Stimulated activated CD4-positive, alpha-beta T cell treated with anti-CD3 and anti-CD28 coated beads, Interleukin-1b, Interleukin-23, amount 100 ng/mL, for 4 hours (primary cell): ENCODE measurements at places on chromosomes 11 and 22.

- no peak for DNase-seq
Observed at GRCh38 chr11:10725114-10725906, 25.7 kb upstream of the CTR9 start.

- no peak for DNase-seq
Observed at GRCh38 chr11:62458212-62459002, 39.6 kb downstream of the SCGB1A1 start.

DNA sequence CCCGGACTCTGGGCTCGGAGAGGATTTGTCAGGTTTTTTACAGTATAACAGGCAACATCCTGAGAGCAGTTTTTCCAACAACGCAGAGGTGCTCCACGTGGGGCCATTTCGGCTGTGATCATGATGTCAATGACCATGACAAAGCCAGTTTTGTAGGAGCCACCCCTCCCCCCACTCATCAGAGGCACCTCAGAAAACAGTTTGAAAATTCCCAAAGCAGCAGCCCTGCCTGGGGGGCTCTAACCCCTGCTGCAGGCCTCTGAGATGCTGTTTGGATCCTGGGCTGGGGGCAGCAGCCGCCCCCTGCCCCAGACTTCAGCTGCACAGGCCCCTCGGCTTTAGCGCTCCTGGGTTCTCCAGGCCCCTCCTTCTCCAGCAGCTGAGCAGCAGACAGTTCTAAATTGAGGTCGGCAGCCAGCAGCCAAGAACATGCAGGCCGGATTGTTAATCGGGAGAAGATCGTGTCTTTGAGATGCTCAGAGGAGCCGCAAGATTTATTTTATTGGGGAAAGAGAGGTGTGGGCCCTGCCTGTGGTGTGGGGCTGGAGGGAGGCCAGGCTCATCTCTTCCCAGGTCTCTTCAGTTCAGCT is 19.4 kb downstream of the NFAM1 start:
- DNase-seq: no peak

DNA sequence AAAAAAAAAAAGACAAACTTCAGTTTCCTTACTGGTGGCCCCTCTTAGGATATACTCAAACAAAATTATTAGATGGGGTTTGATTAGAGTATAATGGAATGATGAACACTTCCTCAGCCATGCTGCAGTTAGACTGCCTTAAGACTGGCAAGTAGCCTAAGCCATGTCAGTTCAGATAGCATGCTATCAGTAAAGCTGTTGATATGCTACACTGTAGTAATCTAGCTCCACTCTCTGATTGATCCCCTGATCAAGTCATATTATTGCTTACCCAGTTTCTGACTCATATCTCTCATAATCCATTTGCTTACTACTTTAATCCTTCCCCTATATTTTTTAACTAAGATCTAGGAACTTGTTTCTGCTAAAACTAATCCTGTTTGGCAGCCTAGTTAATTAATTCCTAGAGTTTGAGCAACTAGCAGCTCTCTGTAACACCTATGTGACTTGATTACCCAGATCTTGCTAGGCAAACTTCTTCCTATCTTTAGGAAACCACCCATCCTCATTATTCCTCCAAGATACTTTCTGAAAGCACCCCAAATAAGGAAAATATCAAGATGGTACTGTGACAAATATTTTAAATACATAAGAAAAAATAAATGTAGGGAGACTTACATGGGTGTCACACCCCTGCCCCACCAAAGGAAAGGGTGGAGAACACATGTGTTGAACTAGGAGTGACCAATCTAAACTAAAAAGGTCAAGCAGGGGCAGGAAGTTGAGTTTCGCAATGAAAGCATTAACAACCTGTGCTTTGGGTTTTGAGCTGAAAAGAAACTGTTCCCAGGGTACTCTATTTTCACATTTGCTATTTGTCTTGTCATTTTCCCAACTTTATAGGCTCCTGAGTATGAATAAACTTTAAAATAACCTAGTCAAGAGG is 43.2 kb downstream of the PIK3C2A start:
- DNase-seq: no peak

DNA sequence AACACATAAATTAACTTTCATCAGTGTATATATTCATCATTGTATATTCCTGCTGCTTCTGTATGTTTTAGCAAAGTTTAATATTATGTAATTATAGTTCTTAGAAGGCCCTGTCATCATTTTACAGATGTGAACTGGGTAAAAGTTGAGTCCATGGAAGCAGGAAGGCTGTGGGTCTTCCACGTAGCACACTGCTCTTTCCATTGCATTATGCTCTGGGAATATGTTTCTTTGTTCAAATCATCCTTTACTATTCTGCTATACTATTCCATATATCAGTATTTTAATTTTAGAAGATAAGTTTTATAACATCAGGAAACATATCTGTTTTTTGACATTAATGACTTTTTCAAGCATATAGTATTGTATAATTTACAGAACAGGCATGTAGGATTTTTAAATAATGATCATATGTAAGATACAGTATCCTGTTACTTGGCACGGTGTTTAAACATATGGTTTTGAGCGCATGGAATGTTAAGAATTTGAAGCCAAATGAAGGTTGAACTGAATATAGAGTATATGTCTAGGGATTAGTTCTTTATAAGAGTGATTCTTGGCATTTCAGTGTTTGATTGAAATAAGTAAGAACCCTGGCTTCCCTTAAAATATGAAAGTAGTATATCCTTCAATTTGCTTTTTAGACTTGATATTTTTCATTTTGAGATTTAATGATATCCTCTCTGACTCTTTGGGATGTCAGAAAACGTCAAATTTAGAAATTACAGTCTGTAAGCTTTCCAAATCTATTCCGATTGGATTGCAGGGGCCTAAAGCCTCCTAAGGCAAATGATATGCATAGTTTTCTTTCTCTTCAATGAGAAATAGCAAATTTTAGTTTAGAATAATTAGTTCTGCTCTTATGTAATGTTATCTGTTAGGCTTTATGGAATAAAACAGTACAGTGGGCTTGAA is 8.6 kb downstream of the CCDC81 start:
- no peak for DNase-seq

DNA sequence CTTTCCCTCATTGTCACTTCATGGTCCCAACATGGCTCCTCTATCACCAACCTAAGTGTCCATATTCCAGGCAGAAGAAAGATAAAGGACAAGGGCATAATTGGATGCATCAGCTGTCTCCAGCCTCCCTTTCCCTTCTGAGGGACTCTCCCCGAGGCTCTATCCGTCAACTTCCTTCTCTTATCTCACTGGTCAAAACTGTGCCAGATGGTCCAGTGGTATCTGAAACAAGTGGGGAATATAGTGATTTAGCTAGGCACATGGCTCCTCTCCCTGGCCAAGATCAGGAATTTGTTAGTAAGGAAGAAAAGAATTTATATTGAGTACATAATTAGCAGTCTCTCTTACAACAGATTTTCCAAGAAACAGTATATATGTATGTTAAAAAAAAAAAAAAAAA is 12.6 kb upstream of the SPON1 start:
- no peak for DNase-seq

- no peak for DNase-seq
Observed at GRCh38 chr11:15576769-15577168, 462.0 kb downstream of the INSC start.

GRCh38 chr11:36564376-36565030 is 3.3 kb upstream of the RAG1 start:
- DNase-seq: peak; percentile 4

GRCh38 chr11:127233998-127234397 is 233.4 kb upstream of the KIRREL3 start:
- no peak for DNase-seq

- no peak for DNase-seq
Observed at GRCh38 chr11:109112821-109113280, 309.1 kb upstream of the C11orf87 start.

- DNase-seq: no peak
Observed at GRCh38 chr11:65095427-65095826, 587 bp upstream of the VPS51 start.

GRCh38 chr11:44563711-44564110 is 1.8 kb upstream of the CD82 start:
- no peak for DNase-seq

- DNase-seq: no peak
Observed at GRCh38 chr11:57390535-57390934, at the start of gene PRG2. Gene PRG2, minus strand, starts transcription at chr11:57390650. Its CDS starts 706 bp downstream, at chr11:57389944.
